Motor neuron (in vitro differentiated cells): ENCODE measurements at places on chromosomes 11 and 22. TPM values are rescaled to one million over a fixed set of nuclear protein-coding genes. Genes with fewer than 3 reads are reported as not detected.

DNA sequence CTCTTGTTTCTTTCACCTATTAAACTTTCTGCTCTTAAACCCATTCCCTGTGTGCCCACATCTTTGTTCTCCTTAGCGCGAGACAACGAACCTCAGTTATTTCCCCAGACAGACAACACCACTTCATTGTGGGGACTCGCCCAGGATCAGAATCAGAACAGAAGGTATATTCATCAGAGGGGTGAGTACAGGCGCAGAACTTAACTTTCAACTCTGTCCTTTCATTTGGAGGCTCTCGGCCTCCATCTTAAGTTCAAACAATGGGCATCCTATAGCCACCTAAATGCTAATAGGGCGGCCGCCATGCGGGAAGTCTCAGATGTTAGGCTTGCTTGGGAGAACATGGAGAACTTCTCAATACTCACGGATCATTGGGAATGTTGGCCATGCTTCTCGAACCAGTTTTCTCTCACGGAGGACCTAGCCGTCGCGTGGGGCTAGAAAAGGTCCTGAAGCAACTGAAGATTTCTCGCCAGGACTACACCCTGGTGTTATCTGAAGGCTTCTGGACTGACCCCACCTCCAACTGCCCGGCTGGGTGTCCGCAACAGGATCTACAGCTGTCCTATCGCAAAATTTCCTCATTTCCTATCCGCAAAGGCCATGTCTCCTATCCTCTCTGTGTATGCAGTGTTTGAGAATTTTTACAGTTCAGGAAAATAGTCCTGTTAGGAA lies 13.4 kb upstream of the HYLS1 start:
- no peak for ATAC-seq

DNA sequence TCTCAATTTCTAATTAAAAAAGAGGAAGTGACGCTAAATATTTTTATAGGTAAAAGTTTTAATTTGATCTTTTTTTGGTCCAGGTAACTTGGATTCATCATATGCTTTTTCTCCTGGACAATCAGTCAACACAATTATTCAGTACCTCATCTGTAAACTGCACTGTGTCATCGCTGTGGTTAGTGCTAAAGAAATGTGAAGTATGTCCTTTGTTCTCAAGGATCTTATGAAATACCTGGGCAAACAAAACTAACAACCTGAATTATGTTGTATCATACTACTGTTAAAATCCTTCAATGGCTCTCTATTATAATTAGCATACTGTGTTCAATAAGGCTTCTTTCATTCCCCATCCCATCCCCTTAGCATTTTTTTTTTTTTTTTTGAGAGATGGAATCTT lies 19.9 kb upstream of the SCN3B start:
- ATAC-seq = no peak

GRCh38 chr11:131889146-131889577 lies 518.7 kb downstream of the NTM start:
- peak; percentile 97 for ATAC-seq

DNA sequence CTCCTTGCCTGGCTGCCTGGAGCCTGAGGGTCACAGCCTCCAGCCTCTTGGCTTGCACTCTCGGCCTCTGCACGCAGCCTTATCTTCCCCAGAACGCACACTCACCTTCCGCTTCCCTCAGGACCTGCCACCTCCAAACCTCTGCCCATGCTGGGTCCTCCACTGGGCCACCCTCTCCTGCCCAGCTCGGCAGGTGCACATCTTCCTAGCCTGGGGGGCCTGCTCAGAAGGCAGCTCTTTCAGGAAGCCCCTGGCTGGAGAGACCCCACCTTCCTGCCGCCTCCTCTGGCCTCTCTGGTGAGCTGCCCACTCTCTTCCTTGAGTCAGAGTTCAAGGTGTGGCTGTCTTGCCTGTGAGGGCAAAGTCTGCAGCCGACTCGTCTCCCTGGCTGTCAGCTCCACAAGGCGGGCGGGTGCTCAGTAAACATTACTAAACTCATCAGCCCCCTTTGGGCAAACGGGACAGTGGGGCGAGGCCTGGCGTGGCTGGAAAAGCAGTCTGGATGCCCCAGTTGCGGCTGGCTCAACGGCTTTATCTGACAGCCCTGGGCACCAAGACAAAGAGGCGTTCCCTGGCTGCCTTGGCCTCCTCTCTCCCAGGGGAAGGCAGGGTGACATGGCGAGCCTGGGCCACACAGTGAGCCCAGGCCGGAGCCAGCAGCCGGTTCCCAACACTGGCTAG lies 1.7 kb upstream of the LINC01488 start:
- no peak for ATAC-seq

DNA sequence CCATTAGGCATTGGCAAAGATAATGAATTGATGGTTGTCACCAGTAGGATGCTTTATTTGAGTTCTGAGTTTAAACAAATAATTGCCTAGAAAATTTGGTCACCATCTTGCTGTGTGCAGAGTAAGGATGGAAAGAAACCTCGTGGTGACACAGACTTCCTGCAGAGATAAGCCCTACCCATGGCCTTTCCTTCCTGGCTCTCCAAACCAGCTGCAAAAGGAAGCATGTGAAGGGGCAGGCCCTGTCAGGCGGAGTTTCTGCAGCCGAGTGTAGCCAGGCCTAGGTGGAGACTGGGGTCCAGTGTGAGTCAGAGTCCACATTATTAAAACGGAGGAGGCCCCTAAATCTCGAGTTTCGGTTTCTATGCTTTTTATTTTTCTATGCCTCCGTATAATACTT lies 83.1 kb upstream of the ADSL start:
- no peak for ATAC-seq

DNA sequence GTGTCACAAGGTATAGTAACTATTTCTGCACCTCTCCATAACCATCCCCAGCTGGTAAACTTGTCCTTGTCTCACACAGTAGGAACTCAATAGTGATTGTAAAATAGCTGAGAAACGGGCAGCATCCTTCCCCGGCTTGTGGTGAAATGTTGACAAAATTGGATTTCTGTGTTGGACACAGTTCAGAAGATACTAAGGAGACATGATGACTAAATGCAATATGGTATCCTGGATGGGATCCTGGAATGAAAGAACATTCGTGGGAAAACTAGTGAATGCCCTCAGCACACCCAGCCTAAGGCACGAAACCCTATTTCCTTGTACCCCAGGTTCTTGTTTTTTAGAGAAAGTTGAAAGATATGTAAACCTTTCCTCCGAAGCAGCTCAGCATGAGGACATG lies 18.8 kb upstream of the OPCML start:
- no peak for ATAC-seq

GRCh38 chr11:17719938-17720795 lies 796 bp downstream of the MYOD1 start:
- ATAC-seq = peak; percentile 7

- no peak for ATAC-seq
Observed at GRCh38 chr11:93169950-93170561, 27.7 kb downstream of the SLC36A4 start.

GRCh38 chr11:76240161-76240540 lies 33.8 kb upstream of the WNT11 start:
- no peak for ATAC-seq

- ATAC-seq = no peak
Observed at GRCh38 chr22:40818192-40818746, 877 bp downstream of the SLC25A17 start.

DNA sequence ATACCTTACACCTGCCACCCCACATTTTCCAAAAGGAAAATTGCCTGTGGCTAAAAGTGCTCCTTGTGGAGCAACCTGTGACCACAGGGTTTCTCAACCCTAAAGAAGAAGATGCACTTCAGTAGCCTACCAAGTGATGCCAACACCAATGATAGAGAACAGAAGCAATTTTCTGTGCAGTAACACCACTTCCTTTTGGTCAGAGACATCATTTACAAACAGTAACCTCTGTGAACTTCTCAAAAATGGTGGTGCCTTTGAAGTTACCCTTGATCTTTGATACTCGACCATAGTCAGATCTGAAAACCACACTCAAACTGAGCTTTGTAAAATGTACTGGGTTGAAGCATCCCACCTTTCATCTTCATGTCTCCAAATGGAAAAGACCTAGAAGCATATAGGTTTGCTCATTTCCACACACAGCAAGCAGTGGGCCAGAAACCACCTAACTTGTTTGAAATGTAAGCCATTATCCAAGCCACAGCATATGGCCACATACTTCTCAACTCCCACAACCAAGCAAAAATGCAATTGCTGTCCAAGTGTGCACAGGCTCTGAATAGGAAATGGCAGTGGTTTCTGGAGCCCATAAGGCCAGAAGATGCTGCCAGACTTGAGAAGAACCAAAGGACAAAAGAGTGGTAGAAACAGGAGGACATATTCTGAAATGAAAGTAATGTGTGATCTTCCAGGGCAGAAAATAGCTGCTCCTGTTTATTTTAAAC lies 24.3 kb downstream of the MPPED2 start:
- ATAC-seq = no peak

PACS1 gene
- total RNA-seq = 24.1 and 24.4 TPM in 2 replicates

SIDT2 gene
- total RNA-seq = 13.7 and 16.3 TPM in 2 replicates
